ENCODE measurements at places on chromosomes 5 and 9. TPM values are rescaled to one million over a fixed set of nuclear protein-coding genes. Genes with fewer than 3 reads are reported as not detected.

- no peak for DNase-seq
These were observed 10.7 kb downstream of the OR2V1 start for GRCh38 chr5:181120306-181120705.

GRCh38 chr9:114282507-114282906 lies 40.4 kb upstream of the ORM1 start:
- no peak for DNase-seq

DNA sequence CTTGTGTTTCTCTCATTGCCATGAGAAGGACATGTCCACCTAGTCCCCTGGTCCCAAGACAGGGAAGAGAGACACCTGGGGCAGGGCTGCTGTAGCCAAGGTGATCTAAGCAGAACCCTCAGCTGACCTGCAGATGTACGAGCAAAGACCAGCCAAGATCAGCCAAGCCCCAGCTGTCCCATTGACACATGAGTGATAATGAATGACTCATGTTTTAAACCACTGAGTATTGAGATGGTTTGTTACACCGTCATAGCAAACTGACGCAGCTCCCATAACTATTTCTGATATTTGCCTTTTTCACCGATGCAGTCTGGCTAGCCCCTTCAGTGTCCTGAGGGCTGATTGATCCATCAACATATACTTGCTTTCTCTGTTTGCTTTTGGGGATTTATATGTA lies 6.7 kb downstream of the OR1K1 start:
- DNase-seq: no peak

GRCh38 chr9:129307227-129307970 lies 129.3 kb upstream of the IER5L start:
- no peak for DNase-seq

GRCh38 chr9:92954049-92954861 lies 6.9 kb downstream of the FGD3 start:
- DNase-seq: peak; percentile 9

DNA sequence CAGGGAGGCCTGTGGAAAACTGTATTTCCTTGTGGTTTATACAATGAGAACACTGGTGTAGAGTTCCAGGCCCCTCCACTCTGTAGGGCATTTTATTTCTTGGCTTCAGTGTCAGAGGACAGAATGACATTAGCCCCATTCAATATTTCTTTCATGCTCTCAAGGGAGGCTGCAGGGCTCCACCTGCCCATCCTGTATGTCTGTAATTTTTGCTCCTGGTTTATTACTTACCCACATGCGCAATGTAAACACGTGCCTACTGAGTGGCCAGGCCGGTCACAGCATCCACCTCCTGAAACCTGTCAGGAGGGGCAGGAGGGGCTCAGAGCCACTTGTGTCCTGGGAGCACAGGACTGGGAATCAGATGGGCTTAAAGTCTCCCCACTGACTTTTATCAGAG lies 82.4 kb downstream of the GADD45G start:
- no peak for DNase-seq

The GABRA6 gene
- not detected for total RNA-seq

- no peak for DNase-seq
These were observed 57.8 kb upstream of the HSPA9 start for GRCh38 chr5:138632900-138633489.

GRCh38 chr5:119016125-119016774 lies 27.9 kb upstream of the DTWD2 start:
- DNase-seq: no peak

DNA sequence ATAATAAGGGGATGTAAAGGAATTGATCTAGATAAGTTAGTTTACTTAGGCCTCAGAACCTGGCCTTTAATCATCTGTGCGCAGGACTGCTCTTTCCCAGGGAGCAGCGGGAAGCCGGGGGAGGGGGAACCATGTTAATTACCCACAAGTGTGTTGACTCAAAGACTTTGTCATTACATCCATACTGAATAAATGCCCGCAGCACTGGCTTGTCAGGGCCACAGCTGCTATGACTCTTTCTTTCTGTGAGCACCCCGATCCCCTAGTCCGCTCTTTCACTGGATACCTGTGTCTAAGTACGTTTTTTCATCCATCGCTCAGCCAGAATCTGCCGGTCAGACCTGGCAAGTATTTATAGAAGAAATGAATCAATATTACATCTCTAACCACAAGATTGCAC lies 249.3 kb upstream of the DMRT1 start:
- no peak for DNase-seq

The DNAI1 gene
- total RNA-seq: not detected

The TRIM52 gene
- 11.1 TPM for total RNA-seq

- no peak for DNase-seq
These were observed 71.3 kb downstream of the RASEF start for GRCh38 chr9:82991671-82992070.

DNA sequence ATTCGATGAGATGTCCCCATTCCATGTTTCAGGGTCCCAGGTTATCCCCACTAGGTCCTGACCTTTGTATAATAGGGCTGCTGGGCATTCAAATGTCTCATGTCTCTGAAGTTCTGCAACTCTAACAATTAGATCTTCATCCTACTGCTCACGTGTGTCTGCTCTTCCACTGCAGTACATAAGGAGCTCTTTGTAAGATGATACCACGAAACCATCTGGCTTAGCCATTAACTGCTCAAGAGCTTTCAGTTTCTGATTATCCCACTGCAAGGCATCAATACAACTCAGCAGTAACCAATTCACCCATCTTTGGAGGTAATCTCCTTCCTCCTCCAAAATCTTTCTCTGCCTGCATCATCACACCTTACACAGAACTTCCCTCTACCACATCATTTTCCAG lies 49.9 kb upstream of the PPP2CA start:
- no peak for DNase-seq

GRCh38 chr9:32782476-32783167 lies 718 bp upstream of the TMEM215 start:
- no peak for DNase-seq

- DNase-seq: no peak
These were observed 7.7 kb upstream of the P4HA2 start for GRCh38 chr5:132235340-132235739.

DNA sequence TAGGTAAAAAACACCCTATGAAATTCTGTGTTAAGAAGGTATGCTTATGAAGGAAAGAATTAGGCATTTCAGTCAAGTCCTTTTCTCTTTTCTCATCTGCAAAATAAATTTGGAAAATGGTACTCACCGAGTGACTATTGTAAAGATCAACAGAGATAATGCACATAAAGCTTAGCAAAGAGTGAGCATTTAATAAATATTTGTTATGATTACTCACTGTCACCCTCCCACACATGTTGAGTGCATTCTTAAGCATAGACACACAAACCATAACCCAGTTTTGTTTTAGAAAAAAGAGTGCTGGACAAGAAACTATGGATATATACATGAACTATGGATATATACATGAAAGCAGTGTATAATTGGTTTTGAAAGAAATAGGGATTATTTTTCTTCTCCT lies 54.7 kb upstream of the PRLR start:
- no peak for DNase-seq

Data from esophagus squamous epithelium (tissue), 5 donors.